ENCODE measurements at places on chromosomes 4 and X.

GRCh38 chr4:164304101-164304639 is 449.8 kb upstream of the SMIM31 start:
- no peak for DNase-seq

- no peak for DNase-seq
Measured at GRCh38 chrX:153983321-153983801, 10.8 kb downstream of the TMEM187 start.

GRCh38 chrX:11755724-11756123 is 2.3 kb upstream of the MSL3 start:
- no peak for DNase-seq

GRCh38 chr4:150328496-150328895 is 250.3 kb downstream of the DCLK2 start:
- no peak for DNase-seq

DNA sequence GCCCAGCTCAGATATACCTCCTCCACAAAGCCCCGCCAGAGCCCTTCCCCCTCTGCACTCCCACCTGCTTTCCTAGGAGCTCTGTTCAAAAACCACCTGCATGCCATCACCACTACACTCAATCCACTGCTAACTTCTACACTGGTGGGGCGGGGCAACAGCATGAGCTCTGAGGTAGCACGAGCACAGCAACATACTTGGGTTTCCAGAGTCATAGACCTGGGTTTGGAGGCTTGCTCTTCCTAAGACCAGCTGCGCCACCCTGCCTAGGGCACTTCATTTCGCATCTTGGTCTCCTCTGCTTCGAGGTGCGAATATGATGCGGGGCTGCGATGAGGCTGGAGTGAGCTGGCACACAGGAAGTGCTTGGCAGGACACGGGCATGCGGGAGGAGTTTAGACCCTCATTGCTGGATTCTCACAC is 3.6 kb downstream of the SASH3 start:
- no peak for DNase-seq

- DNase-seq, result no peak
Measured at GRCh38 chr4:129138810-129139496, 43.0 kb downstream of the C4orf33 start.

DNA sequence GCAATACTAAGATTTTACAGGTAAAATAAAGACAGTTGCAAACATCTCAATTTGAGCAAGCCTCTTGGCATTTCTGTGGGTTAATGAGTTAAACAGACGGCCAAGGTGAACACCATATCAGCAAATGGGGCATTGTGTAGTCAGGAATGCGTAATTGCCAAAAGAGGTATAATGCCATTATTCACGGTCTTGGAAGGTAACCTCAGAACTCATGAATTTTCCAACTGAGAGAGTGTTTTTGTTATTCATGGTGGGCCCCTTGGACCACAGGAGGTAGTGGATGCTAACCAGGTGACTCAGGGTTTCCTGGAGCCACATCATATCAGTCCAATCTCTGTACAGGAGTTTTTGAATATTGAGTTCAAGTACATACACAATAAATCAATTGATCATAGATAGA is 368.0 kb upstream of the TECRL start:
- DNase-seq, result no peak

DNA sequence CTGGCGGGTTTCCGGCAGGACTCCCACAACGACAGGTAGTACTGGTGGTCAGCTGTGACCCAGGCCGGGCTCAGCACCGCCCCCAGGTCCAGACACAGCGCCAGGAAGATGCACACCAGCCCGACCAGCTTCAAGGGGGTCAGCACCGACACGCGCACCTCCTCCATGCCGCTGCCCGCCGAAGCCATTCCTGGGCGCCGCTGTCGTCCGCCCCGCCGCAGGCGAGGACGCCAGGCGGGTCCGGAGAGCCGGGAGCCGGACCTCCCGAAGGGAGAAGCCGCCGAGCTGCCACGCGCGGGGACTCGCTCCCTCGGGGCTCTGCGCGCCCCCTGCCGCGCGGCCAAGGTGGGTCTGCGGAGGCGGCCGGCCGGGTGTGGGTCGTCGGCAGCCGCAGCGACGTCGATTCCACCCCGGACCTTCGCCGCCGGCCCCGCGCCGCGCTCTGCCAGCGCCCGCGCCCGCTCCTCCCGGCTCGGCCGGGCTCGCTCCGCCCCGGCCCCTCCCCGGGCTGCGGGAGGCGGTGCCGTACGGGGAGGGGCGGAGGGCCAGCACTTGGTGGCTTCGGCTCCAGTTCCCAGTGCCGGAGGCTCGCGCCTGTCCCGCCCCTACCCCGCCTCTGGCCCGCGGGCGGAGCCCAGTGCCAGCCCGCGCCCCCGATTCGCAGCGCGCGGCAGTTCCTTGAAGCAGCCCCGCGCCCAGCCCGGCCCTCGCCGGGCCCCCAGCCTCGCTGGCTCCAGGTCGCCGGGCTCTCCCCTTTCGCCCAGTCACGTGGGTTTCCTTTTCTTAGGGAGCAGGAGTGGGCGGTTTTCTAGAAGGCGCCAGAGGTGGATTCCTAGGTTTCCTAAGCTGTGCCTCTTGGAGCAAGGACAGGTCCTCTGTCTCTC is at the start of gene TMEM47:
Gene TMEM47, minus strand, starts transcription at position 444 of the 884 bp plus-strand sequence. Its CDS starts 256 bp downstream, at position 188.
- no peak for DNase-seq
